ENCODE measurements at places on chromosomes 7 and 10.

GRCh38 chr10:32207544-32207943 is 139.4 kb downstream of the EPC1 start:
- DNase-seq: no peak

DNA sequence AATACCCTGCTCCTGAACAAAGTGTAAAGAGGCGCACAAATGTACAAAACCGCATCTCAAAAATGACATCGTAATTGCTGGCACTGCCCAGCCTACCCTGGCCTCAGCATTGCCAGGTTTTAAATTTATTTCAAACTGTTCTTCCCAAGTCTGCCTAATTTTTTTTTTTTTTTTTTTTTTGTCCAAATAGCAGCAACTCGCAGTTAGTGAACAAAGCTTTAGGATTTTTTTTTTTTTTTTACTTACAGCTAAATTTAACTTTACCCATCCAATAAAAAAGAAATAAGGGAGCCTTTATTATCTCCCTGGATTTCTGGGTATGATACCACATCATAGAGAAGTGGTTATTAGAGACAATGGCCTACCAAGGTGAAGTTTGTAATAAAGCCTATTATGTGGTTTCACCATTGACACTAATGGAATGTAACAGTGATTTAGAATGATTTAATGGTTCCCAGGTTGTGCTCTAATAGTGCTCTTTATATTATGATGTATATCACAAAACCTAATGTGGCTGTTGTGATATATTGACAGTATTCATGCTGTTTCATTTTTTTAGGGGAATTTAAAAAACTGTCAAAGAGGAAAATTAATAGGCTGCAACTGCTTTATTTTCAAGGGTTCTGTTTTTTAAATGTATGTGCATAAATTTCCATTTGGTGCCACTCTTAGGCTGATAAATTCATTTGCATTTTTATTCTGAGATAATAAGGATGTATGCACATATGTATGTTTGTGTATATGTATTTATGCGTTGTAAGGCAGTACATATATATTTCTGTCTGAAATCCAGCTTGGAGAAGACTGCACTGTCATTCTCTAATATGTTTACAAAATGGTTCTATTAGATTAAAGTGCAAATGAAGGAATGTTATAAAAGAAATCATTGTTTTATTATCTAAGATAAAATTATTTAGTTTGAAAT is 309.0 kb downstream of the TFEC start:
- DNase-seq: no peak

- DNase-seq: no peak
These were observed 456.8 kb downstream of the SORCS1 start for GRCh38 chr10:106707657-106708056.

DNA sequence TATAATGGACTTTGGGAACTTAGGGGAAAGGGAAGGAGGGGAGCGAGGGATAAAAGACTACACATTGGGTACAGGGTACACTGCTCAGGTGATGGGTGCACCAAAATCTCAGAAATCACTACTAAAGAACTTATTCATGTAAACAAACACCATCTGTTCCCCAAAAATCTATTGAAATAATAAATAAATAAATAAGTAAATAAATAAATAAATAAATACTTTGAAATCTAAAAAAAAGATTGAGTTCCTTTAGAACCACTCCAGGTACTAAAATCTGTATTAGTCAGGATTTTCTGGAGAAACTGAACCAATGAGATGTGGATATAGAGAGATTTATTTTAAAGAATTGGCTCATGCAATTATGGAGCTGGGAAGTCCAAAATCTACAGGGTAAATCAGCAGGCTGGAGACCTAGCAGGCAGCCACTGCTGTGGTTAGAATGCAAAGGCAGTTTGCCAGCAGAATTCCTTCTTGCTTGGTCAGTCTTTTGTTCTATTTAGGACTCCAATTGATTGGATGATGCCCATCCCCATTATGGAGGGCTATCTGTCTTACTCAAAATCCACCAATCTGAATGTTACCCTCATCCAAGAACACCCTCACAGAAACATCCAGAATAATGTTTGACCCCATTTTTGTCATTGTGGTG is 8.9 kb downstream of the IGFBP1 start:
- DNase-seq: no peak

- DNase-seq: no peak
These were observed 16.6 kb downstream of the LRRTM3 start for GRCh38 chr10:66942407-66942806.

DNA sequence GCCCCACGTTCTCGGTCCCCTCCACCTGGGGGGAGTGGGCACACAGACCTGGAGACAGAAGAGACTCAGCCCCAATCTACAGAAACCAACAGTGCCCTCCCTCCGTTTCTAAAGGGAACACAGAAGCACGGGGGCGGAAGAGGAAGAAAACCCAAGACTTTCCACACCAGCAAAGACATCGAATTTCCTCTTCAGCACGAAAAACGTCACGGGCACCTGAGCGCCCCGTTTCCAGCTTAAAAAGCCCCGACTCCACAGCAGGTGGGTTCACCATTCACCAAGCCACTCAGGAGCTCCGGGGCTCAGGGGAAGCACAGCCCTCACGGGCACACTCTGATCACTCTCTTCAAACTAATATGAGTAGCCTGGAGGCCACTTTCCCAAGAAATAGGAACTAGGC is 19.6 kb downstream of the NUDT1 start:
- DNase-seq: no peak

All from NCI-H187 (cell line).